Calu3 (cell line): ENCODE measurements at places on chromosomes 11 and 22. TPM values are rescaled to one million over a fixed set of nuclear protein-coding genes. Genes with fewer than 3 reads are reported as not detected.

Gene CALCB
- 1.3 TPM in 1 of 2 replicates, not detected in the other for total RNA-seq

Gene TREH
- total RNA-seq = 0.21 and 0.49 TPM in 2 replicates

GRCh38 chr11:44923806-44924205 is 26.9 kb downstream of the TP53I11 start:
- DNase-seq = no peak

DNA sequence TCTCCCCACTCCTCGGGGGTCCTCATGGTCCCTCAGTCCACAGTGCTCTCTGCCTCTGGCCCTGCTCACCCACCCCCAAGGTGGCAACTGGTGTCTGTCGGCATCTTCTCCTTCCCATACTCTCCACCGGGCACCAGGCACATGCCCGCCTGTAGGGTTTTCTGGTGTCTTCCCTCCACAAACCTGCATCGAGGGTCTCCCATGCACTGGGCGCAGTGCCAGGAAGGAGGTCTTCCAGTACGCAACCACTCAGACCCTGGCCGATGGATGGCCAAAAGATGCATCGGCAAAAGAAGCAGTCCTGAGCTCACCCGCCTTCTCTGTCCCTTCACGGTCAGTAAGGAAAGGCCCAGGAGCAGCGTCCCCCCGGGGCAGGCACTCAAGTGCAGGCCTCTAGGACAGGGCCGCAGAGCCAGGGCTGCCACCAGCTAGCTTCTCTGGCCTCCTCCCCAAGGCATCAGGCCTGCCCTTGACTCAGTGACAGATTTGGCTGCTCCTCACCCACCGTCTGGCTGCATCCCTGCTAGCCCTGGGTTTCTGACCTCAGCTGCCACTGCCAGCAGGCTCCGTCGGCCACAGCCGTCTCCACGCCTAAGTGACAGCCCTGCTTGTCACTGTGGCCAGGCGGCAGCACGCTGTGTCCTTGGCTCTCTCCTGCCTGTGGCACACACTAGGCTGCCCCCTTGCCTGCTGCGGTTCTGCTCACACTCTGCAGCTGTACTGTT is 32.1 kb upstream of the IGSF9B start:
- no peak for DNase-seq

GRCh38 chr22:48554893-48555572 is 1272.6 kb downstream of the BRD1 start:
- no peak for DNase-seq
